Cardiac fibroblast (primary cell): ENCODE measurements at places on chromosomes 4 and X.

- DNase-seq = no peak
These were observed 135.5 kb downstream of the TRAM1L1 start for GRCh38 chr4:116949856-116950255.

DNA sequence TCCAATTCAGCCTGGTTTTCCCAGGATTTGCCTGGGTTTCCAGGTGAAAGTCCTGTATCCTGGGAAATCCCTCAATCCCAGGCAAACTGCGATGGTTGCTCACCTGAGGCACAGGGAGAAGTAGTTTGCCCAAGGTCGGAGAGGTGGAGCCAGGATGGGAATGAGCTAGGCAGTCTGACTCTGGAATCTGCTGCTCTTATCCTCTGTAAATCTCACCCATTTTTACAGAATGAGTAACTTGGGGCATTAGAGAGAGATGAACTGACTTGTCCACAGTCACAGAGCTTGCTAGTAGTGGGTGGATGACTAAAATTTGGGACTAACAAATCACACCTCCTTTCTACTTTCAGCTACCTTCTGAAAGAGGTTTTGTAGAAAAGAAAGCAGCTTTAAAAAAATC lies 9.8 kb upstream of the ARX start:
- DNase-seq = no peak

GRCh38 chrX:132662844-132663243 lies 174.0 kb upstream of the MBNL3 start:
- no peak for DNase-seq

- no peak for DNase-seq
These were observed 73.7 kb downstream of the ELOVL6 start for GRCh38 chr4:110124711-110125110.

DNA sequence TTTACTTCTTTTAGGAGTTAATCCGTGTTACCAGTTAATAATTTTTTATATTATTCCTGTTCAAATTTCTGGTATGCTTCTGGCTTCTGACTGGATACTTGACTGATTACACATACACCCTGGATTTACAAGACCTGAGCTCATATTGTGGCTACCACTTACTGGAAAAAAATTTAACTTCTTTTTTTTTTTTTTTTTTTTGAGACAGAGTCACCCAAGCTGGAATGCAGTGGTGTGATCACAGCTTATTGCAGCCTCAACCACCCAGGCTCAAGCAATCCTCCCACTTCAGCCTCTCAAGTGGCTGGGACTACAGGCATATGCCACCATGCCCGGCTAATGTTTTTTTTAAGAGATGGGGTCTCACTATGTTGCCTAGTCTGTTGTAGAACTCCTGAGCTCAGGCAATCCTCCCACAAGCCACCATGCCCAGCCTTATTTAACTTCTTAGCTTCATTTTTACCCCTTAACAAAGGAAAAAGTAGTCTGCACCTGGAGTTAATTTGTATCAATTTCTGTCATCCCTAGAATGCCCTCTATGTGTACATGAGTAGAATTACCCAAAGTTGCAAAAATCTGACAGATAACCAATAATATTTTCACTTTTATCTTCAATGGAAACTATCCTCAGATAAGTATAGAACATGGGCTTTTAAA lies 50.3 kb downstream of the TMEM165 start:
- peak; percentile 25 for DNase-seq

- DNase-seq = no peak
These were observed 1080.9 kb upstream of the IGFBP7 start for GRCh38 chr4:58191109-58191508.

DNA sequence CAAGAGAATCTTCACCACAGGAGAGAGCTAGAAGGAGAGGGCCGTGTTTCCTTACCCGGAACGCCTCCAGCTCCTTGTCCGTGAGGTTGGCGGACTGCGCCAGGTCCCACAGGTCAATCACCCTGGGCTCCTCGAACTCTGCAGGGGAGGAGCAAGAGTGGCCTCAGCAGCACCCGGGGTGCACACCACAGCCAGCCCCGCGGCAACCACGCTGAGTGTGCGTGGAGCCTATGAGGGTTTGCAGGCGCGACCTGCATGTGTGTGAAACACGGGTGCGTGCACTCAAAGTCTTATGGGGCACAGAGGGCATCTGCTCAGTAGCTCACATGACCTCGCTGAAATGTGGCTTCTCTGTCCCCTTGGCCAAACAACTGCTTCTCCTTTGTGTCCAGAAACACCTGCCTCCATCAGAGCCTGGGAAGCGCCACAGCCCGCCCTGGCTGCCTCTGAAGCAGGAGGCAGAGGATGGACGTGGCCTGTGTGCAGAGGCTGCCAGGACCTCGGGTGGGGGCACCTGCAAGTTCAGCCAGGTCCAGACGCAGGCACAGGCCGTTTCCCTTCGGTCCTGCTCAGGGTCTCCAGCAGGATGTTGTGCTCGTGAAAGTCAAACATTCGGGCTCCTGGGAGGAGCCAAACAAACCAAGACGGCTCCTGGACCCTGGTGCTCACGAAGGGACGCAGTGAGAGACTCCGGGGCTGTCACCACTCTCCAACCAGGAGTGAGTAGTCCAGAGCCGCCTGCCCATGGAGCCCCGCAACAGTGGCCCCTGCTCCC lies 16.0 kb downstream of the LRPAP1 start:
- DNase-seq = no peak

- DNase-seq = peak; percentile 63
These were observed 43.2 kb upstream of the SLC10A4 start for GRCh38 chr4:48439988-48440387.

- no peak for DNase-seq
These were observed 149.5 kb downstream of the SHROOM3 start for GRCh38 chr4:76584241-76585152.

GRCh38 chr4:27701606-27702005 lies 841.0 kb downstream of the STIM2 start:
- DNase-seq = no peak

DNA sequence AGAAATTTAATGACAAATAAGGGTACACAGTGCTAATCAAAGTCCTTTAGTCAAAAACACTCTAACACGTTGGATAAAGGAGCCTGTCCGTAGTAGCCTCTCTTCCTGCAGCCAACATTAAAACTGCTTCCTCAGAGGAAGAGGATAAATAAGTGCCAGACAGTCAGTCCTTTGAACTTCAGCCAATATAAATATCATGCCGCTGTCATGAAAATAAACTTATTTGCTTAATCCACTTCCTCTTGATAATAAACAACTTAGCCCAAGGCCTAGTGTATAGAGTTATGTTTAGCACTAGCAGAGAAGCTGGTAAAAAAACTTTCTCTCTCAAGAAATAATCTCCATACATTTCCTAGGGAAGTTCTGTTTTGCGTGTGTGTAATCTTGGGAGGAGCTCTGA lies 196.7 kb downstream of the HS3ST1 start:
- peak; percentile 3 for DNase-seq

DNA sequence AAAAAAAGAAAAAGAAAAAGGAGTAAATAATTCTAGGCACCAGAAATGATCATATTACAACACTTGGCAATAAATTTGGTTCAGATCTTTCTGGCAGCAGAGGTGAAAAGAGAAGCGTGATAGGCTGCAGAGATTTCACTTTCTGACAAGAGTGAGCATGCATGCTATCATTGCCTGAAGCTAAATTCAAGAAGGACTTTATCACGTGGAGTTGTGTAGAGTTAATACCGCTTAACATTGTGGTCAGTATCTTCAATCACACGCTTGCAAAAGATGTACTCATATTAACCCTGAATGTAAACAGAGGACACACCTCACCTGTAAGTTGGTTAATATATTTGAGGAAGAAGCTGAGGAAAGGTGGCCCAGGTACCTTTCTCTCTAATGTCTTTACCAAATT lies 31.4 kb upstream of the RBPJ start:
- no peak for DNase-seq

DNA sequence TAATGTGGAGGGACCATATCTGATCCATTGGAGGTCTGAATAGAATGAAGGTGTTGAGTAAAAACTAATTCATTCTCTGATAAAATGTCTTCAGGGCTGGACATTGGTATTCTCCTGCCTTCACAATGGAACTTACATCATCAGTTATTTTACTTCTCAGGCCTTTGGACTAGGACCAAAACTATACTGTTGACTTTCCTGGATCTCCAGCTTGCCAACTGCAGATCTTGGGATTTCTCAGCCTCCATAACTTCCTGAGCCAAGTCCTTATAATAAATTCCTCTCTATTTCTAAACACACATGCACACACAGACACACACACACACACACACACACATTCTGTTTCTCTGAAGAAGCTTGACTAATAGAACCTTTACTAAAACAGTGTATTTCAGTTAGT lies 1858.6 kb upstream of the ADGRL3 start:
- DNase-seq = no peak

DNA sequence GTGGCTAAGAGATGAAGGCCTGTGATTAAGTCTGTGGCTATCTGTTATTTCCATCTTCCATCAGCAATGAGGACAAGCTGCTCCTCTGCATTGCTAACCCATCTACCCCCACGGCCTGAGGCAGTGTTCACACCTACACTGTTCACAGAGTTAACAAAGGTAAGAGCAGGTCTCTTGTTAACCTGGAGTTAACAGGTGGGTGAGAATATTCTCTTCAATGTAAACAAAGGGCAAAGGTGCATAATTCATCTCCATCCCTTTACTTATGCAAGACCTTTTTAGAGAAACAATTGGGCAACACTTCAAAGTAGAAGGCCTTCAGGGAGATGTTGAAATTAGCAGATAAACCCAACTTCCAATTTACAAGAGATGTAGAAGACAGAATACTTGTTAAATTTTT lies 2.8 kb downstream of the SLC35A2 start:
- DNase-seq = no peak

- peak; percentile 95 for DNase-seq
These were observed 4.0 kb upstream of the TMEM156 start for GRCh38 chr4:39036172-39036571.

DNA sequence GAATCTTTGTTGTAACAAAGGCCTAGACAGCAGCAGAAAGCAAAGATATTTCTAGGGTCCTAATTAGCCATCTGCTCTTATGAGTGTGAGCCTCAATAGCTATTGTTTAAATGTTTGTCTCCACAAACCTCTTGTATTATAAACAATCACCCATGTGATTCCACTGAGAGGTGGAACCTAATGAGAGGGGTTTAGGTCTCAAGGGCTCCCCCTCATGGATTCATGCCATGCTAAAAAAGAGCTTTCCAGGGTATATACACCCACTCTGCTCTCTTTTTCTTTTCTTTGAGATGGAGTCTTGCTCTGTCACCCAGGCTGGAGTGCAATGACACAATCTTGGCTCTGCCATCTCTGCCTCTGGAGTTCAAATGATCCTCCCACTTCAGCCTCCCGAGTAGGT lies 42.1 kb downstream of the TRIM61 start:
- no peak for DNase-seq

- no peak for DNase-seq
These were observed 6.5 kb downstream of the C4orf50 start for GRCh38 chr4:6011686-6012085.

GRCh38 chrX:136728393-136728792 lies 52.3 kb downstream of the ARHGEF6 start:
- DNase-seq = no peak

GRCh38 chr4:85681221-85681657 lies 206.3 kb downstream of the ARHGAP24 start:
- DNase-seq = peak; percentile 95

- peak; percentile 93 for DNase-seq
These were observed 557.6 kb upstream of the DIPK2B start for GRCh38 chrX:45758319-45758718.

GRCh38 chr4:8571702-8572685 lies 8.2 kb upstream of the GPR78 start:
- no peak for DNase-seq

DNA sequence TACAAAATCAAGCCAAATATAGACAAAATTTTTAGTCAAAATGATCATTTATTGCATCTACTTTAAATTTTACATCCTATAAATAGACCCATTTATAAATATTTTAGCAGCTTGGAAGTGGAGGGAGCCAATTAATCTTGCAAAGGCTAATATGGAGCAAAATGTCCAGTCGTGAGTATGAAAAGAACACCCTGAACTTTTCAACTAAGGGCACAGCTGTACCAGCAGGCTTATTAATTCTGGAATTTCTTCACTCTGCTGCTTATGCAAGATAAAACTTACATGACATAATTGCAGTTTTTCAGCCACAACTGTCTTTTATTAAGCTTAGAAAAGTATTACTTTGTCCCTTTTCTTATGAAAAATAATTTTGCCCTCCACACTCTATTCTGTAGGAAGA lies 22.9 kb upstream of the USP53 start:
- DNase-seq = peak; percentile 63

DNA sequence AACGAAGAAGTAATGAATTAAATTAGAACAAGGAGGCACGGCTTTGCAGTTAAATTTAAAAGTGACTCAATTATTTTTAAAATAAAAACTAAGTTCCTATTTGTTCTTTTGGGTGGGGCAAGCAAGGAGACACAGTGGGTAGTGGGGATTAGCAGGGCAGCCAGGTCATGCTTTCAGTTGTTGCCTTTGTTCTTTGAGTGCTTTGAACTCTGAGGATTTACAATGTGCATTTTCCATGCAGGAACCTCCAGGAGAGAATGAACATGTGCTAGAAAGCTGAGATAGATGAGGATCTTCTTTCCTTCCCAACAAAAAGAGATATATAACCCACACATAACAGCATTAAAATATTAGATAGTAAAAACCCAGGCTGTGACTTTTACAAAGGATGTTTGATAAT lies 420.4 kb upstream of the CTSO start:
- no peak for DNase-seq

GRCh38 chr4:16029886-16030285 lies 53.9 kb downstream of the PROM1 start:
- no peak for DNase-seq

DNA sequence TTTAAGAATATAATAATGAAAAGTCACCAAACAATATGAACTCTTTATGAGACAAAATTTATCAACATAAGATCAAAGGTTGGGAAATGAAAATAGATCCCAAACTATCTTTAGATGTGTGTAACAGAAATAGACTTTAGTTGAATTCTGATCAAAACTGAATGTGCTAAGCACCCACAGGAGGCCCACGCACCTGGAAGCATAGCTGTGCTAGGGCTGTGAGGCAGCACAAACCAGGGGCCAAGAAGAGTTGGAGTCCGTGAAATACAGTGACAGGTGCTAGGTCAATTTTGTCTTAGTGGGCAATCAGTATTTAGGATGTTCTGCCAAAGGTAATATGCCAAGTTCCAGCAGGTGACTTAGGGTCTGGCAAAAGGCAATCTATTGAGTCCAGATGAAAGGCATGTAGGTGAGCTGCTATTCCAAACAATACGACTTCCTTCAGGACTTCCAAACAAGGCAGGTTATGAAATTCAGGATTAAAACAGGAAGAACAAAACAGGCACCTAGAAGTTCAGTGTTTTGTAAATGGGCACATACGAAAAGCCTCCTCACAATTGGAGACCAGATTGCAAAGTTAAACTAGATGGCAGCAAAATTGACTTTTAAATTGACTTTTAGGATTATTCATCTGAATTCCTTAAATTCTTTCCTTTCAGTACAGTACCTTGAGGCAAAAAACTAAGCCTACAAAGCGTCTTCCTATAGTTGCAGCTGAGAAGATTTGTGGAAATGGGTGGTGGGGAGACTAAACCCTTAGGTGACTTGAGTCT lies 4.7 kb upstream of the PCDH18 start:
- no peak for DNase-seq
